ENCODE measurements at places on chromosomes 11 and 22.

DNA sequence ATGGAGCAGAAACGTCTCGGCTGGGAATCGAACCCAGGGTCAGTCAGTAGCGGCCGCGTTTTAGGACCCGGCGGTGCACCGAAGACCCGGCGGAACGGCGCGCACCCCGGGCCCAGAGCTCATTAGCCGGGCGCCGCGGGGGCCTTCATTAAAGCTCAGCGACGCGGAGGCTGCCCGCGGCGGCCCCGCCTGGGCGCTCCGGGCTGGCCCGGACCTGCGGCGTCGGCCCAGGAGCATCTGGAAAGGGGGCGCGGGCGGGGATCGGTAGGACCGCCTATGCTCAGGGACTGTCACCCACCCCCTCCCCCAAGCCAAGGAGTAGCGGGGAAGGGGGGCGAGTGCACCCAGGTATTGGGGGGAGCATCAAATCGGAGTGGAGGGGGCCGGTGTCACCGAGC is 52.2 kb downstream of the CYTH4 start:
- DNase-seq = no peak

DNA sequence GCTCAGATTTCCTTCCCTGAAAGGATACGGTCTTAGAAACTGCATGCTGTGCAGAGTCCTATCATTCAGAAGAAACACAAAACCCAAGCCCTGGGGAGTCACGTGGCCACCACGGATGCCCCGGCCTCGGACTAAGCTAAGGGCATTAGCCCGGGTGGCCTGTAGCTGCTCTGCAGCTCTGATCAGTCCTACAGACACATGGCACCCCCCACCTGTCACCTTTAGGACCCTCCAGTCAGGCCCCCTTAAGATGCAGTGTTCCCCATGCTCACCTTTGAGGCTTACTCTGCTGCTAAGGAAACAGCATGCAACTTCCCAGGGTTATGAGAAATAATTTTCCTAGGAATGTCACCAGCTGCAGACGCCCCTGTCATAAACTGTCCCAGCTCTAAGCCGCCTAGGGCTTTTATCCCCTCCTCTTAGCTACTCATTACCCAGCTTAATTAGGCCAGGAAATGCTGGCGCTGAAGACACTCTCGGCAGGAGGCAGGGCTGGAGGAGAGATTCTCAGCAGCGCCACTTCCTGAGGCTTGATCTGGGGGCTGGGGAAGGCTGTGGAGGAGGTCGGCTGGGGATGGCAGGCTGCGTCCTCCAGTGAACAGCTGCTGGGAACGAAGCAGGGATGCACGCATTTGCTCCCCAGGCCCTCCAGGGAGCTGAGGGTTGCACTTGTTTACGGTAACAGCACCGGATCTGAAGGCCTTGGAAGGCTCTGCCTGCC is 47.2 kb upstream of the ADA2 start:
- no peak for DNase-seq

GRCh38 chr11:96054870-96055705 is 131.2 kb upstream of the MTMR2 start:
- DNase-seq = peak; percentile 64

- peak; percentile 20 for DNase-seq
Observed at GRCh38 chr11:96390488-96390792, 627 bp downstream of the JRKL start.

DNA sequence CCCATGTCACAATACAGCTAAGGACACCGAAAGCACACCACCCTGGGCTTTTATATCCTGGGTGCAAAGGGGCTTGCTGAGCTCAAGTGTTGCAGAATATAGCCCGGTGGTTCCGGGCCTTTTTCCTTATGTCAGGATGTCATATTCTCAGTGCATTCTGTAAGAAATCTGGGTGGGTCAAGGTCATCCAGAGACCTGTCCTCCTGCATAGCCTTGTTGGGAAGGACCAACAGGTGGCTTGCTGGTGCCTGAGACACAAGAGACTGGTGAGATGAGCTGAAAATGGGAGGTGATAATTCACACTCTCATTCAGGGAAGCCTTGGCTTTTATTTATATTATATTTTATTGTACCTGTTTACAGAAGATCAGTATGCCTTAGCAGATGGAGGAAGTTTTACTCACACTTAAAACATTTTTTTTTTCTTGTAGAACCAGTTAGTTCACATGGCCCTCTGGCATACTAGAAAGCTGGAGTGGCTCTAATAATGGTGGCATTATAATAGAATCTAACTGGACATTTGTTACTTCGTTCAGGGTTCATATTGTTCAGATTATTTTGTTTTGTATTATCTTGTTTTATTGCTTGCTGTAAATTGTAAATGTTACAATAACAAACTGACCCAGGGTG is 14.6 kb upstream of the TMEM123 start:
- DNase-seq = no peak

DNA sequence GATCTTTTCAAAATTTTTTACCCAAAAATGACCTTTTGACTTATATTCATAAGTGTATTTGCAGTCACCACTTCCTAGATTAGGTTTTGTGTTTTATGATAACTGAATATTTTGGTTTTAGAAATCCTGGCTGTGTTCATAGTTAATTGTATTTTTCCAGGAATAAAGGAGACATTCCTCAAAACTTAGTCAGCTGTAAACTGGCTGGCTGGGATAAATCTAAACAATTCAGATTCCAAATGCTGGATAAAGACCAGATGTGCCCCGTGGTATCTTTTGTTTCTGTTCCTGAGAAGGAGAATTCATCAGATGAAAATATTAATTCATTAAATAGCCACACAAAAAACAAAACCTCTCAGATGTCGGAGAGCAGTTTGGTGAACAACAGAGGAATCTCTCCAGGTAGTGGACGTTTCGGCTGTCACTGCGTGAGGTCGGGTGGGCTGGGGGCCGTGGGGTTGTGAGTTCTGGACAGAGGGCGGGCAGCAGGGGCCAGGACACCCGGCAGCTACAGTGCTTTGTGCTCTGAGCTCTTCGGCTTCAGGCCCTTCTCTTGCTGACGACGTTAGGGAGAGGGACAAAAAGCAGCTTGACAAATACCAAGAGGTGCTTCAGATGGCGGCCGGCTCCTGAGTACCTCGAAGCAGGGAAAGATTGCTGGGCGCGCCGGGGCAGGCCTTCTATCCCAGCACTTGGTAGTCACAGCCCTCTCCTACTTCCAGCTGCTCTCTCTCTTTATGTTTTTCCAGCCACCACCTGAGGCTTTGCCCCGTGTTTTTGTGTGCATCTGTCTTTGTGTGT is 24.6 kb downstream of the MOV10L1 start:
- peak; percentile 82 for DNase-seq

DNA sequence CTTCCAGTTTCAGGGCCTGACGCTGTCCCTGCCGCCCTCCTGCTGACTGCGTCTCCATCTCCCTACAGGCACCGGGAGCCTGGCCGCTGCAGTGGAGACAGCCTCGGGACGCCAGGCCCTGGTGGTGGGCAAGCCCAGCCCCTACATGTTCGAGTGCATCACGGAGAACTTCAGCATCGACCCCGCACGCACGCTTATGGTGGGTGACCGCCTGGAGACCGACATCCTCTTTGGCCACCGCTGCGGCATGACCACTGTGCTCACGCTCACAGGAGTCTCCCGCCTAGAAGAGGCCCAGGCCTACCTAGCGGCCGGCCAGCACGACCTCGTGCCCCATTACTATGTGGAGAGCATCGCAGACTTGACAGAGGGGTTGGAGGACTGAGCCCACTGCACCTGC is 7.0 kb downstream of the PDXP start:
- no peak for DNase-seq

DNA sequence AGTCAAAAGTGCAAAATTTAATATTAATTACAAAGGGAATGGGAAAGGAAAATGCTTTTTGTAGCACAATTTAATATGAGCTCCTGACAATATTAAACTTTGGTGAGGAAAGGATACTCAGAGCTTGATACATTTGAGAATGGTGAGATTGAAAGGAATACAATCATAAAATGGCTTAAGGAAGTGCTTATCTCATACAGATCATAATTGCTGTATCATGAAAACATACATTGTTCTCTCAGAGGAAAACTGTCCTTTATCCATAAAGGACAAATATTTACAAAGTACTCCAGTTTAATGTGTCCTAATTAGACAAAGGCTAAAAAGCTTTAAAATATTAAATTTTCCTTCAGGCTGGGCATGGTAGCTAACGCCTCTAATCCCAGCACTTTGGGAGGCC is 260.4 kb downstream of the TMEM135 start:
- DNase-seq = no peak

- DNase-seq = peak; percentile 27
Observed at GRCh38 chr11:117097389-117098268, 599 bp downstream of the SIK3 start.

GRCh38 chr11:78868563-78868962 is 293.9 kb upstream of the NARS2 start:
- DNase-seq = no peak

DNA sequence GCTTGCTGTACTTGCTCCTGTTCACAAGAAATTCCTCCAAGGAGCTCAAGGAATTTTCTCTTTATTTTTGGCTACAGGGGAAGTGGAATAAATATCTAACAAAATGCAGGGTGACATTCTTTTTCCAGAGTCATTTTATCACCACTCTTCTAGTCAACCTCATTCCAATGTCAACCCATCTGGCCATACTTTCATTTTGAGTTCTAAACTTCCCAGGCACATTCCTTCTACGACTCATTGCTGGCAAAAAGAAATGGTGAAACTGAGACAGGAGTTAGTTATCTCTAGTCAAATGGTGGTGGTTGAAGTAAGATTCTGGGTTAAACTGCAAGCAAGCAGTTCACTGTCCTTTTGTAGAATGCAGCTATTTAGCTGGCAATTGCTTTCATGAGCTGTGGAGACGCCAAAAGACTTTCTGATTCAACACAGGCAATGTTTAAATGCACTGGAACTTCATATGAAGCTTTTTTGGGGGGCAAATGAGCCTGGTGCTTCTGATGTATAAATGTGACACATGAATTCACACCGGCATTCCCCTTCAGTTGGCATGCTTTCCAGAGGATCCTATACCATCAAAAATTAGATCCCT is 304.6 kb downstream of the CADM1 start:
- peak; percentile 82 for DNase-seq

DNA sequence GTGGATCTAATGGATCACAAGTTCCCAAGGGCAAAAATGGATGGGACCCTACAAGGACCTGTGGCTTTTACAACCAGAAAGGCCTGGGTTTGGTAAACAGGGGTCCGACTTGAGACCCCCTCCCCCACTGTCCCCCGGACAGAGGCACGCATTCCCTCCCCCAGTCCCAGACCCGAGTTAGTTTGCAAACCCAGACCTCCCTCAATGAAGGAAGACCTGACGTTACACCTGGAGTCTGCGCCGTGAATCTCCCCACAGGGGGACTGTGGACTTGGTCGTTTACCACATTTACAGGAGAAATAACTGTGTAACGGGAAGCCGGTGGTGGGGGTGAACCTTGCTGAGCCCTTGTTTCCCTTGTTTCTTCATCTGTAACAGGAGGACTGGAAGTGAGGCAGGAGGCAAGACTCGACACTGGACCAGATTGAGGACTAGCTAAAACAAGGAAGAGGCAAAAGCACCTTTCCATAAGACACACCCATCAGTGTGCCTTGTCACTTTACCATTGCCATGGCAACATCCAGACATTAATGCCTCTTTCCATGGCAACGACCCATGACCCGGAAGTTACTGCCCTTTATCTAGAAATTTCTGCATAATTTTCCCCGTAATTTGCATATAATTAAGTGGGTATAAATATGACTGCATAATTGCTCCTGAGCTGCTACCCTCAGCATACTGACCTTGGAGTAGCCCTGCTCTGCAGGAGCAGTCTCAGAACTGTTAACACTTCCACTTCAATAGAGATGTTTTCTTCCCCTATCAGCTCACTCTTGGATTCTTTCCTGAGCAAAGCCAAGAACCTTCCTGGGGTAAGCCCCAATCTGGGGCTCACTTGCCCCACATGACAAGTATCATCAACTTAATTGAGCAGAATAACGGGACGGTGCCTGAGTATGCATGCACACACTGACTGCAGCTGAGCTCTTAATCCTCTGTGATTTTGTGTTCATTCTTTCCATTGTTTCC is 25.4 kb downstream of the PDGFB start:
- no peak for DNase-seq

- peak; percentile 35 for DNase-seq
Observed at GRCh38 chr22:38455530-38456271, 702 bp upstream of the KCNJ4 start.

GRCh38 chr11:43532041-43532440 is 148.5 kb upstream of the HSD17B12 start:
- no peak for DNase-seq

DNA sequence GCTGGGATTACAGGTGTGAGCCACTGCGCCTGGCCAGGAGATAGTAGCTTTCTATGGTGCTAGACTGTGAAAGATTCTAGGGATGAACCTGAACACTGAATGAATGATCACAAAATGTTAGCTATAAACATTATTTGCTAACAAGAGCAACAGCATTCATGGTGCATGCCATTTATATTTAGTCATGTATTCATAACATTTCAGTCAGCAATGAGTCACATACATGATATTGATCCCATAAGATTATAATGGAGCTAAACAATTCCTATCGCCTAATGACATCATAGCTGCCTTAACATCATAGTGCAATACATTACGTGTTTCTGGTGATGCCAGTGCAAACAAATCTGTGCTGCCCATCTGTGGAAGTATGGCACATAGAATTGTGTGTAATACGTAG is 164.1 kb downstream of the ARHGAP42 start:
- peak; percentile 71 for DNase-seq

DNA sequence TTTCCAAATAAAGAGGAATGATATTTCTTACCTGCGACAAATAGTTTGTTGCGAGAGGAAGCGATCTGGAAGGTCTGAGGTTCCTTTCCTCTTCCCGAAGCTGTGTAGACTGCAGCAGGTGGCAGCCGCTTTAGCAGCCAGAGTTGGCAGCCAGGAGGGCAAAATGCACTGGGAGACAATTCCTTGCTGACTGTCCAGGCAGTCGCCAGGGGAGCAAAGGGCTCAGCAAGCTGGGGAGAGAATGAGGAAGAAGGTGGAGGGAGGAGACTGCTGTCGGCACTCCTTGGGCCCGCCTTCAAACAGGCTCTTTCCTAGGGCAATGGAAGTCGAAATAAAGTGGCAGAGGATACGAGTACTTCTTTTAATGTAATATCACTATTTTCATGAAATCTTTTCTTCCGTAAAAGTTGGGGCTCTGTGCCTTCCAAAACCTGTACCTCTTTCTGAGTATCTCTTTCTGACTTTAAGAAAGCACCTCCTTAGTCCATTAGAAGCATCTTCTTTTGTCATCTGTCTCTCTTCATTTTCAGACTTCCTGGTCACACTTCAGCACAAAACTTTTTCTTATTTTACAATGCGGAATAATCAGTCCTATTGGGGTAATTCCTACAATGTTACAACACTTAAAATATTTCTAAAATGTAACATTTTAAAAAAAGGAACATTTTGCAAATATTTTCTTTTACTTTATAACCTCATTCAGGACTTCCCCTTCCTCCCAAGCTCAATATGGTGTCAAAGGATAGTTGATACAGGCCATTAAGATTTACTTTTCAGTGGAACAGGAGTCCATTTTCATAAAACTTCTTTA is at the start of gene IL18:
TSS of gene IL18 (minus strand) at position 220 of the 811 bp plus-strand sequence. CDS start 9,041 bp downstream, outside the sequence.
- peak; percentile 5 for DNase-seq

All from fibroblast of skin of back (primary cell).